ENCODE measurements at places on chromosomes 5 and 9. TPM values are rescaled to one million over a fixed set of nuclear protein-coding genes. Genes with fewer than 3 reads are reported as not detected.

- H3K27me3 ChIP-seq = no peaks in the 10 kb centered on the region
- no peak overlapping the region for H3K4me3 ChIP-seq
- DNase-seq = no peak
Observed at GRCh38 chr5:67063055-67063454, 133.5 kb downstream of the CD180 start.

OTULINL gene
- 7.1 TPM for total RNA-seq

GRCh38 chr5:173237875-173238220 lies 2.8 kb upstream of the NKX2-5 start:
- H3K27me3 ChIP-seq = peaks cover 97% of the 10 kb centered on the region
- H3K27ac ChIP-seq = no peak overlapping the region
- DNase-seq = no peak
- H3K4me3 ChIP-seq = no peak overlapping the region

DNA sequence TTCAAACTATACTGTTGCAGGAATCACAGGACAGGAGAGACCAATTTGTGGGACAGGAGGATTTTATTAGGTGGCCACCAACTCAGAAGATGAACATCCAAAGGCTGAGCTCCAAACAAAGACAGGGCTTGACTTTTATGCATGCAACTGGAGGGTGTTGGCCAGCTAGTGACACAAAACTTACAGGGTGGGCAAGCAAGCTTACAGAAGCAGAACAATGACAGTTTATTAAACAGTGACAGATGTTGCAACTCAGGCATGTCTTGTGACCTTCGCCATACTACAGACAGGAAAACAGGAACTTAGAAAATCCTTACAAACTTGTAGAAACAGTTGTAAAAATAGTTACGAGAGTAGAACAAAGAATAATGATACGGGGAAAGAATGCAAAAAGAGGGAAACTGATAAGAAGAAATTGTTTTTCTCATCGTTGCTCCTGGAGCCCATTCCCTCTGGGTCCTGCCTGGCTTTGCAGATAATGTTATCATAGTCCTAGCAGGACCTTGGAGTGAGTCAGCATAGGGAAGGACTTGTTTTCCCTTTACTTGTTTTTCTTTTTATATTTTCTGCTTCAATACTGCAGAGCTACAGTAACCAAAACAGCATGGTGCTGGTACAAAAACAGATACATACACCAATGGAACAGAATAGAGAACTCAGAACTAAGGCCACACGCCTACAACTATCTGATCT lies 2083.0 kb upstream of the ACO1 start:
- H3K27ac ChIP-seq = no peak overlapping the region
- no peaks in the 10 kb centered on the region for H3K36me3 ChIP-seq
- no peaks in the 10 kb centered on the region for H3K4me1 ChIP-seq
- H3K4me3 ChIP-seq = no peak overlapping the region

GABRA6 gene
- total RNA-seq = not detected

ANKRD34B gene
- not detected for total RNA-seq

DNA sequence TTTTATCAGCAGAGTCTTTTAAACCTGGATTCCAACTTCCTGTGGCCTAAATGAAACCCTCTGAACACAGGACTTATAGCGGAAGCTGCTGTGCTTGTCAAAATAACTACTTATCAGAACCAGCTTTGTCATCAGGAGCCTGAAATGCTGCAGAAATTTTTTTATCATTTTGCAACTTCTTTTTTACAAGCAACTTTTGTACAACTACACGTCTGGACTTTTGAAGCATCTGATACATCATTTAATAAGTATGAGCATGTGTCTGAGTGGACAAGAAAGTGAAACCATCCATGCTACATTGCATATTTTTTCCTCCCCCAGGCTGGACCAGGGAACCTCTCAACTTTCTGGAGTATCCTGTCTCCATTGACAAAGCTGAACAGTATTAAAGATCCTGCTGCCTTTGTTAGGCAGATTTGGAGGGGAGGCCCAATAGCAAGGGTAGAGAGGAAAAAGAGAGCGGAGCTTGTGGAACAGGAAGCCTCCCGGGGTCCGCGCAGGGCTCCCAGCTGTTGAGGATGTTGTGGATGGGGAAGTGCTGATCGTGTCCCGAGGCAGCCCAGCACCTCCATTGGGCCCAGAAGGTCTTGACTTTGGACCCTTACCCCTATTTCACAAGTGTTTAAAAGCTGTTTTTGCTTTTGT lies 196.6 kb downstream of the MSX2 start:
- no peaks in the 10 kb centered on the region for H3K4me1 ChIP-seq
- no peak overlapping the region for H3K4me3 ChIP-seq
- H3K36me3 ChIP-seq = no peaks in the 10 kb centered on the region
- peaks cover 9% of the 10 kb centered on the region for H3K27me3 ChIP-seq
- H3K27ac ChIP-seq = no peak overlapping the region
- peak; percentile 50 for DNase-seq

- no peak for DNase-seq
- no peak overlapping the region for H3K27ac ChIP-seq
- no peaks in the 10 kb centered on the region for H3K4me1 ChIP-seq
Observed at GRCh38 chr5:14954216-14954615, 82.6 kb upstream of the ANKH start.

DNA sequence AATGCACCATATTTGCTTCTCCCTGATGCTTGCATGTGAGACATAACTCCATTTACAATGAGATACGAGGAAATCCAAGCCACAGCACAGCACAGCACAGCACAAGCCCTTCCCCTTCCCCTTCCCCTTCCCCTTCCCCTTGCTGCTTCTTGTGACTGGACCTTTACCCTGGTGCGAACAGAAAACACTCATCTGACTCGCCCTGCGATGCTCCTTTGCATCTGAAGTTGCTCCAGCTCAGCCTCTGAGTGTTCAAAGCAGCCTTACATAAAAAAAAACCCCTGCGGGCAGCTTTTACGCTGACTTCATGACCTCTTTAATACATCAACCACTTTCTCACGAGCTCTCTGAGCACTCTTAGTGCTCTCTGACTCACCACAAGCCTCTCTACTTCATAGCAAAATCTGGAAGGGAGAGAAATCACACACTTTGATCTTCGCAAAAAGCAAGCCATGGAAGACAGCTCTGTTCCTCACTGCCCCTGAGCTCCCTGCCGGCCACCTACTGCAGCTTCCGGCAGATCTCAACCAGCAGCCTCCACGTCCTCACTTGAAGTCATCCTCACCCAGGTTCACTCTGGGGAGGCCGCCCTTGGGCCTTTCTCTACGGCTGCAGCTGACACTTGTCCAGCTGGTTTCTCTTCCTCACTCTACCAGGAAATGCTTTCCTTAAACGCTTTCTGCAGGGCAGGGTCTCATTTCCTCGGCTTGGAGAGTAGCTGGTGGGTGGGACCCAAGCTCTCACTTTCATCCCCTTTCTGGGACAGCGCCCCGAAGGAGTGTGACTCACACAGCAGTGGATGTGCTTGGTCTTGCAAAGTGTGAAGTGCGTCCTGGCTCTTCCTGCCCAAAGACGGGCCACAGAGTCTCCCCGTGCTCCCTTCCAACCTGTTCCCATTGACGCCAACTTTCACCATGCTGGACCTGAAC lies 5.3 kb downstream of the SLC34A1 start:
- no peak overlapping the region for H3K27ac ChIP-seq
- H3K36me3 ChIP-seq = no peaks in the 10 kb centered on the region
- H3K27me3 ChIP-seq = peaks cover 33% of the 10 kb centered on the region
- H3K4me1 ChIP-seq = no peaks in the 10 kb centered on the region
- DNase-seq = no peak

DNA sequence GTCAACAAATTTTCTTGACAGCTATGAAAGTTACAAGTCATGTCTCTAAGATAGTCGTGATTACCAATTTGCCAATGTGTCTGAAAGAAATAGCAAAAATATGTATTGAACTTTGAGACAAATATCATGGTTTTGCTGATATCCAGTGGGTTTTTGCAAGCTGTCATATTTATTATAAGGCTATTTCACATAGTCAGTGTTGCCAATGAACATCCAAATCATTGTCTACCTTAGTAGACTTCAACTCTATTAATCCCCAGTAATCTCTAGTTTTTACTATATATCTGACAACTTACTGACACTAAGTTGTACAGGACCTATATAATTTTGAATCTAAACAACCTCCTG lies 203.2 kb downstream of the TSSK1B start:
- no peaks in the 10 kb centered on the region for H3K36me3 ChIP-seq
- H3K27me3 ChIP-seq = no peaks in the 10 kb centered on the region
- H3K27ac ChIP-seq = no peak overlapping the region

GRCh38 chr9:27785714-27786100 lies 212.4 kb upstream of the C9orf72 start:
- no peak overlapping the region for H3K27ac ChIP-seq
- no peak for DNase-seq
- no peak overlapping the region for H3K4me3 ChIP-seq

- H3K27ac ChIP-seq = no peak overlapping the region
- H3K4me3 ChIP-seq = no peak overlapping the region
- no peaks in the 10 kb centered on the region for H3K36me3 ChIP-seq
Observed at GRCh38 chr9:90330231-90330630, 312.4 kb downstream of the DIRAS2 start.

- no peak overlapping the region for H3K4me3 ChIP-seq
- H3K27ac ChIP-seq = no peak overlapping the region
- H3K27me3 ChIP-seq = no peaks in the 10 kb centered on the region
- H3K4me1 ChIP-seq = peaks cover 7% of the 10 kb centered on the region
- no peak for DNase-seq
Observed at GRCh38 chr9:107888773-107889227, 399.2 kb upstream of the KLF4 start.

DNA sequence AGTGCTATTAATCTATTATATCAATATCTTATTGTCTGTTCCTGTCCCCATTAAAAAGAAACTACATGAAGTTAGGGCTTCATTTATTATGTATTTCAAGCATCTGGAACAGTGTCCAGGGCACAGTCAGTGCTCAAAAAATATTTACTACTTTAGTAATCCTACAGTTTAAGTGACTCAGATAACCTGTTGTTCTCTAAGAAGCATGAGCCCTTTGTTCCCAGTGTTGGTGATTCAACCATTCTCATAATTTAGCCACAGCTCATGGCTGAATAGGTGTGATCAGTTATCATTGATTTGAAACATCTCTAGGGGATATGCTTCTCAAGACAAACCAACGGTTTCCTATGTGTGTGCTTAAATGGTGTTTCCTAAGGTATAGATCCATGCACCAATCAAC lies 292.7 kb downstream of the TMEM167A start:
- no peak overlapping the region for H3K27ac ChIP-seq
- DNase-seq = no peak
- no peak overlapping the region for H3K4me3 ChIP-seq

DNA sequence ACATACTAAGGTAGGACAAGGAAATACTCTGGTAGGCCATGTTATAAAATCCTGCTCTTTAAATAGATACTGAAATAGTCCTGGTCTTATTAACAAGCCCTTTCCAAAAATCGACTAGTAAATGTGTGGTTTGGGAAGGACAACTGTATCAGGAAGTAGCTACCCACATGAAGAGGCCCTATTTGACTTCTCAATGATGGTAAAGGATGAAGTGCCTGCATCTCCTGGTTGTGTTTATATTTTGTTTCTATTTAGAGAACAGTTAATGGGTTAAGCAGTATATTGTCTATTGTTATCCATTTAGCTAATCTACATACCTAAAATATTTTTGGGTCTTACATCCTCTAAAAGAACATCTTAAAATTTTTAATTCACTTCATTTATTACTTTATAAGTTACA lies 12.5 kb downstream of the GDF9 start:
- no peak overlapping the region for H3K4me3 ChIP-seq
- H3K27ac ChIP-seq = no peak overlapping the region
- no peaks in the 10 kb centered on the region for H3K4me1 ChIP-seq
- no peaks in the 10 kb centered on the region for H3K27me3 ChIP-seq
- H3K36me3 ChIP-seq = no peaks in the 10 kb centered on the region
- no peak for DNase-seq

DNA sequence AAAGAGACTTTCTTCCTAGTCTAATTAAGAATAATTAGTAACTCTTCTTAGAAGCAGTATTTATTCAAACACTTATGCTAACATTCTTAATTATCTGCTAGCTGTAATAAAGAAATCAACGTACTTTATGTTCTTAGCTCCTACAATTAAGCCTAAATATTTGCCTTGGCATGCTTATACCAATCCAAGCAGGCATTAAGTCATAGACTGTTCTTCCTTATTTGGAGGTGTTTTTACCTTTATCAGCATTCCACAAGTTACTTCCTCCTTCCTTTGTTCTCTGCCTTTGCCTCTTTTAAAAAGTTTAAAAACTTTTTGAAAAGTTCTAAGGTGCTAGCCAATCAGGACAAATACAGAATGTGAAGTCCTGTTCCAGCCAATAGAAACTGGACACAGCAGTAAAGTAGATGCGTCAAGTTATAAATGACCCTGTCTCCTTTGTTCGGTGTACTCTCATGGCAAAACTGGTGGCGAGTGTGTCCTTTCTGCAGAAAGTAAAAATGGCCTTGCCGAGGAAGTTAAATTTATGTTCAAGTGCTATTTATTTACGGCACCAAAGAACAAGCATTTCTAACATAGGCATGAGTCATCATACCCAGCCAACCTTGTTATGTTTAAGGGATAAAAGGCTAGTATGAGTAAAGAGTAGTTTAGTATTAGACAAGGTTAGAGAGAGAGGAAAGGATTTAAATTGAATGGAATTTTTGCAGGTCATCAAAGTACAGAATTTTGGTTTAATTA lies 58.6 kb downstream of the GPBP1 start:
- H3K36me3 ChIP-seq = peaks cover 31% of the 10 kb centered on the region
- H3K4me3 ChIP-seq = no peak overlapping the region
- H3K4me1 ChIP-seq = no peaks in the 10 kb centered on the region
- H3K27me3 ChIP-seq = no peaks in the 10 kb centered on the region
- no peak overlapping the region for H3K27ac ChIP-seq

GIN1 gene
- 8.7 TPM for total RNA-seq

GRCh38 chr5:177005619-177006264 lies 837 bp downstream of the UIMC1 start:
- H3K27ac ChIP-seq = peak overlapping the region; percentile 96
- H3K27me3 ChIP-seq = no peaks in the 10 kb centered on the region
- H3K4me3 ChIP-seq = peak overlapping the region; percentile 93
- peaks cover 29% of the 10 kb centered on the region for H3K4me1 ChIP-seq
- H3K36me3 ChIP-seq = no peaks in the 10 kb centered on the region

GRCh38 chr5:71907001-71907588 lies 188.0 kb downstream of the CARTPT start:
- H3K27ac ChIP-seq = no peak overlapping the region
- H3K27me3 ChIP-seq = no peaks in the 10 kb centered on the region
- peaks cover 12% of the 10 kb centered on the region for H3K4me1 ChIP-seq
- no peaks in the 10 kb centered on the region for H3K36me3 ChIP-seq

DNA sequence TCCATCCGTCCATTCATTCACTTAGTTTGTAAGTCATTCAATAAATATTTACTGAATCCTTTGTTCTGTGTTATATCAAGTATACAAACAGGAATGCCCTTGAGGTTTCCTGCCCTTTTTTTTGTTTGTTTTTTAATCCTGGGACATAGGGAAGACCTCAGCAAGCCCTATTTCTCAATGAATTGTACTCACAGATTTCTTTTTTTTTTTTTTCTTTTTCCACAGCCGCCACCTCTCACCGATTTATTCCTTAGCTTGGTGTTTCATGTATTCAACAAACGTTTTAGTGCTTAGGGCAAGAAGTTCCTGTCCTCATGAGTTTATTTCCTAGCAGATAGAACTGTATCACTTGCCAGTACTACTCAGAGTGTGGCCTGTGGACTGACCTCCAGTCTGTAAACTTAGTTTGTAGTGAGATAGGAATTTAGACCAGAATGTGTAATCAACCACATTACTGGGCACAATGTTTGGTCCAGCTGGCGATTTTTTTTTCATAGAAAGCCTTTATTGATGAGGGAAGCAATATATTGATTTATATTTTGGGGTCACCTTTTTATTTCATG lies 35.4 kb upstream of the C5orf47 start:
- peak overlapping the region; percentile 81 for H3K27ac ChIP-seq
- no peaks in the 10 kb centered on the region for H3K27me3 ChIP-seq
- H3K36me3 ChIP-seq = peaks cover 76% of the 10 kb centered on the region
- DNase-seq = no peak
- H3K4me1 ChIP-seq = peaks cover 31% of the 10 kb centered on the region

Data from esophagus muscularis mucosa (tissue), 4 donors.